Trophoblast cell (in vitro differentiated cells and primary cell): ENCODE measurements at places on chromosomes 13 and 19.

DNA sequence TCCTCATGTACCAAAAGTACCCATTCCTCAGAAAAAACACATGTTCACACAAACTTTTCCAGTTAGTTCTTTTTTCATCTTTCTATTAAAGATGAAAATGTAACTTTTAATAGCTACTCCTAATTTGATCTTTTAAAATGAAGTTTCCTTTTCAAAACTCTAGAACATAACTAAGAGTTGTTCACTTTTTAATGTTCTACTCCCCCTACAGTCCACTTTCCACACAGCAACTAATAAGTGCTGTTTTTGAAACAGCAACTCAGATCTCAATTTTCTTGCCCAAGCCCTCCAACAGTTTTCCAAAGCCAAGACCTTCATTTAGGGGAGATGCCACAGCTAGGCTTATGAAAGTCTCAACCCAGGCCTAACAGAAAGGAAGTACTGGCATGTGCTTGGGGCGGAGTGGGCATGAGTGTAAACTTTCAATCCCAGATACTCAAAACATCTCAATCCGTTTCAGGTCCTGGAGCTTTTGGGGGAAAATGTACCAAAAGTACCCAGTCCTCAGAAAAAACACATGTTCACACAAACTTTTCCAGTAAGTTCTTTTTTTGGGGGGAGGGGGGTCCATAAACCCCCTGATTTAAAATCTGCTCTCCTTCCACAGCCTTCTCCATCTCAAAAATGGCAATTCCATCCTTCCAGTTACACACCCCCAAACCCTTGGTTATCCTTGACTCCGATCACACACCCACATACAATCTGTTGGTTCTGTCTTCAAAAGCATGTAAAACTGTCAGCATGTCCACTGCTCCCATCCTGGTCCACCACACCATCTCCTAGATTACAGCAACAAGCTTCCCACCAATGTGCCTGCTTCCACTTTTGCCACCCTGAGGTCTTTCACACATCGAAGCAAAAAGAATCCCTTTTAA is 2.0 kb downstream of the FBL start:
- H3K27me3 ChIP-seq = no peaks in the 10 kb centered on the region
- no peak overlapping the region for H3K4me3 ChIP-seq
- H3K4me1 ChIP-seq = peaks cover 16% of the 10 kb centered on the region
- DNase-seq = peak; percentile 81

DNA sequence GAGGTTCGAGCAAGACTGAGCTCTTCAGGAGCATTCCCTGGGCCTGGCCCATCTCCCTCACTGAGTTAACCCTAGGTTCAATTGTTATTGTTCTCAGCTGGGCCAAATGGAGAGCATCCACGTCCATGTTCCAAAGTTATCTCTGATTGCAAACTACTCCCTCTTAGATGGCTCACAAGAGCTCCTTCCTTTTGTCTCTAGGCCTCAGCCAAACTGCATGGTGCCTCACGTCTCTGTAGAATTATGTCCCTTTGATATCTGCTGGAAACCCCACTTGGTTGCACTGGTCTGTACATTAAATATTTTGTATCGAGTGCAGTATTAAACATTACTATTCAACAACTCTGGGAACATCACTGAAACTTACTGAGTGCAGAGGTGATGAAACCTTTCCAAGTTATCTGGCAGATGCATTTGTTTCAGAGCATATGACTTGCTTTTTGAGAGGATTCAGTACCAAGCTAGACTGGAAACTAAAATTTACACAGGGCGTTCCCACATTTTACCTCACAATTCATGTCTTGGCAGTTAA is 38.1 kb downstream of the DOCK9 start:
- H3K4me1 ChIP-seq = peaks cover 6% of the 10 kb centered on the region
- no peaks in the 10 kb centered on the region for H3K36me3 ChIP-seq
- no peaks in the 10 kb centered on the region for H3K27me3 ChIP-seq
- no peak overlapping the region for H3K27ac ChIP-seq
- DNase-seq = no peak
- no peak overlapping the region for H3K4me3 ChIP-seq

GRCh38 chr13:95456815-95457214 is 95.7 kb upstream of the CLDN10 start:
- DNase-seq = no peak
- no peaks in the 10 kb centered on the region for H3K4me1 ChIP-seq
- H3K27ac ChIP-seq = no peak overlapping the region
- H3K4me3 ChIP-seq = no peak overlapping the region

DNA sequence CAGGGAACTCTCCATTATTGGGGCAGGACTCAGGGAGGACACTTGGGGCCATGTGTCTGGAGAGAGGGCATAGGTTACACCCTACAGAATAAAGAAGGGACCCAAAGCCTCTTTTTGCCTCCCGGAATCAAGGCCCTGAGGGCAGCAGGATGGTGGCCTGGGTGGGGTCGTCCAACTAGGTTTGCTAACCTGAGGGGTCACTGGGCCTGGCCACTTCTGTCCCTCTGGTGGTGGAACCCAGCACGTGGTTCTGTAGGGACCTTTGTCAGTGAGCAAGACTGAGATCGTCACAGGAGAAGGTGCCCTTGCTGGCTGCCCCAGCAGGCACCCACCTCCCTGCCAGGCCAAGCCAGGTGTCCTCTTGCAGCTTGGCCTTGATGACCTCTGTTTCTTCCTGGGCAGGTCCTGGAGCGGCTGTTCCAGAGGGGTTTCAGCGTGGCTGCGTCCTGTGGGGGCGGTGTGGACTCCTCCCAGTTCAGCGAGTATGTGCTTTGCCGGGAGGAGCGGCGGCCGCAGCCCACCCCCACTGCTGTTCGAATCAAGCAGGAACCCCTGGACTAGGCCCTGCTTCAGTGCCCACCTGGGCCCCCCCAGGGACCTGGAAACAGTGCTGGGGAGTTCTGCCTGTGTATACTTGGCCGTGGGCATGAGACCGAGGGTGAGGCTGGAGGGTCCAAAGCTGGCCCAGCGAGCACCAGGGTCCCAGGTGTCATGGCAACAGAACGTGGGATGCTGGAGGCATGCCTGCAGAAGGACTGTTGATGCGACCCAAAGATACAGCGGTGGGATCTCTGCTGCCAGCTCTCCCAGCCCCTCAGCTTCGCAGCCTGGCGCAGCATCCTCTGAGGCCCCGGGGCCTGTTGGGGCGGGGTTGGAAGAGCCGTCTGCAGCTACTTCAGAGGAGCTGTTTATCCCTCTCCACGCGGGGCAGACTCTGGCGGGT is 16.0 kb downstream of the KCTD15 start:
- DNase-seq = no peak
- no peak overlapping the region for H3K4me3 ChIP-seq
- H3K27me3 ChIP-seq = no peaks in the 10 kb centered on the region
- H3K36me3 ChIP-seq = peaks cover 43% of the 10 kb centered on the region
- H3K4me1 ChIP-seq = peaks cover 14% of the 10 kb centered on the region

DNA sequence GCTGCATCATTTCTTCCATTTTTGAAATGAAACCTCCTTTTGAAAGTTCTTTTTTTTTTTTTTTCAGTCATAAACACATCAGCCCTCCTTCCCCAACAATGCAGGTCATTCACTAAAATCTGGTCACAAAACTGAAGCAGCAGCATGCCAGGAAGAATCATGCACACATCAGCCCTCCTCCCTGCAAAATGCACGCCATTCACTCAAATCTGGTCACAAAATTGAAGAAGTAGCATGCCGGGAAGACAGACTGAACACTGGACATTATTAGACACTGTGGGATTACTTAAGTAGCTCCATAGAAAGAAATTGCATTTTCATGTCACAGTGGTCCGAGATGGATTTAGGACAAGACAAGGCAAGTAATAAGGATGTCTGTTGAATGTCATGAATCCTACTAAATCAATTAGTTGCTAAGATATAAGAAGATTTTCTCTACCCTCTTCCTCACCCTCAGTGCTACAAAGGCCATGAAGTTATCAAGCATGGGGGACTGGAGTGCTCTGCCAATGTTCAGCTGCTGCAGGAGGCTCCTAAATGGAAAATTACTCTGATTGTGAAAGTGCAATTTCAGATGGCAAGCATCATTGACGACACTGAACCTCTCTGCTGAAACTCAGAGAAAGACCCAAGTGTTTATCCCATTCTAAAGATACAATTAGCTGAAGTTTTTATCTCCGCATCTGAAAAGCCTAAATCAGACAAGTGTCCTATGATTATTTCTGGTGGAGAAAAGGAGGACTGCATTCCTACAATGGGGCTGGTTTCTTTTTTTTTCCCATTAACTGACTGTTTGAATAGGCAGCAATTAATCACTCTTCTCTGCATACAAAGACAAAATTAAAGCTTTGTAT is 913.2 kb downstream of the DIAPH3 start:
- no peaks in the 10 kb centered on the region for H3K36me3 ChIP-seq
- no peak overlapping the region for H3K27ac ChIP-seq
- H3K4me3 ChIP-seq = no peak overlapping the region
- no peak for DNase-seq
